ENCODE measurements at places on chromosomes 1 and 21. TPM values are rescaled to one million over a fixed set of nuclear protein-coding genes. Genes with fewer than 3 reads are reported as not detected.
A peak's percentile ranks its signal among the peaks of the same experiment; 100 is the strongest.

GRCh38 chr1:41558761-41559171 lies 74.3 kb upstream of the EDN2 start:
- DNase-seq = peak; percentile 84

GRCh38 chr1:114368560-114369255 lies 142.3 kb downstream of the TRIM33 start:
- DNase-seq = no peak

The GJC2 gene
- total RNA-seq = 1.6 TPM

DNA sequence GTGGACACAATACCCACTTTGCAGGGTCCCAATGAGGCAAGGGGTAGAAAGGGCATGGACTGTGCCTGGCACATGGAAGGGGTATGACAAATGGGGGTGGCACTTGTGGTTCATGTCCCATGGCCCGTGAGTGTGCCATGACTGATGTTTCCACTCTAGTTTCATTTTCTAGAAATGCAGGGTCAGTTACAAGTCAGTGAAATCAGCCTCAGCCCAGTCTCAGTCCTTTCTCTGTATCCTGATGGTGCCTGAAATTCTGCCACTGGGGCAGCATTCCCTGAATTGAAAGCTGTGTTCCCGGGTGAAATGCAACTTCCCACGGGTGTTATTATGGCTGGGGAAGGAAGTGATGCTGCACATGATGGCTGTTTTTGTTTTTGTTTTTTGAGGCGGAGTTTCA lies 110.8 kb upstream of the ZBTB40 start:
- no peak for DNase-seq

DNA sequence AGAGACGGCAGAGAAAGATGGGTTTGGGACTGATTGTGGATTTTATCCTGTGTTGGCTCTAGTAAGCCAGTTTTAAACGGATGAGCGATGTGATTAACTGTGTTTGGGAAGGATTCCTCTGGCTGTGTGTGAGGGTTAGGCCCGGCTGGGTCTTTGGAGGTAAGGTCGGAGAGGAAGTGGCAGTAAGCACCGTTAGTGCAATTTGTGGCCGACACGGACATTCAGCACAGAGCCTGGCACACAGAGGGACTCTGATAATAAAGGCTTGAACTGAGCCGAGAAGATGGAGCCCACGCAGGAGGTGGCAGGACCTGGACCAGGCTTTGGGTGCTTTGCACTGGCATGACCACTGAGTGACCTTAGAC lies 1.3 kb downstream of the MTFR1L start:
- no peak for DNase-seq

GRCh38 chr21:44365251-44365966 lies 12.0 kb downstream of the TRPM2 start:
- DNase-seq = peak; percentile 41

The SIM2 gene
- total RNA-seq = not detected

GRCh38 chr1:109816175-109816811 lies 52.6 kb upstream of the EPS8L3 start:
- DNase-seq = no peak

The CELA3B gene
- total RNA-seq = not detected

DNA sequence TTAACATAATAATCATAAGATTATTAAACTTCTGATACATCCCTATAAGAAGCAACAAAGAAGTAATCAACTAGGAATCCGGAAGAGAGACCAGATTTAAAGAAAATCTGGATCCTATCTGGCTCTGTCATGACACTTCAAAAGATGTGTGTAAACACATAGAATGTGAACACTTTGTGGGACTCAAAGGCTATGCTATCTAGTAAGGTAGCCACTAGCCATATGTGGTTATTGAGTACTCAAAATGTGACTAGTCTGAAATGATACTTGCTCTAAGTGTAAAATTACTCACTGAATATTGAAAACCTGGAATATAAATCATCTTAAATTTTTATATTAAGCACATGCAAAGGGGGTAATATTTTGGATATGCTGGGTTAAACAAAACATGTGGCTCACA lies 8.7 kb downstream of the FUBP1 start:
- no peak for DNase-seq

The POMGNT1 gene
- 129 TPM for total RNA-seq

- no peak for DNase-seq
Measured at GRCh38 chr1:77360256-77360655, 78.4 kb downstream of the AK5 start.

- DNase-seq = no peak
Measured at GRCh38 chr21:43187715-43188114, 18.9 kb downstream of the CRYAA start.

GRCh38 chr1:87219141-87219540 lies 109.5 kb upstream of the LMO4 start:
- no peak for DNase-seq

The FCGR3B gene
- total RNA-seq = 4.8 TPM

DNA sequence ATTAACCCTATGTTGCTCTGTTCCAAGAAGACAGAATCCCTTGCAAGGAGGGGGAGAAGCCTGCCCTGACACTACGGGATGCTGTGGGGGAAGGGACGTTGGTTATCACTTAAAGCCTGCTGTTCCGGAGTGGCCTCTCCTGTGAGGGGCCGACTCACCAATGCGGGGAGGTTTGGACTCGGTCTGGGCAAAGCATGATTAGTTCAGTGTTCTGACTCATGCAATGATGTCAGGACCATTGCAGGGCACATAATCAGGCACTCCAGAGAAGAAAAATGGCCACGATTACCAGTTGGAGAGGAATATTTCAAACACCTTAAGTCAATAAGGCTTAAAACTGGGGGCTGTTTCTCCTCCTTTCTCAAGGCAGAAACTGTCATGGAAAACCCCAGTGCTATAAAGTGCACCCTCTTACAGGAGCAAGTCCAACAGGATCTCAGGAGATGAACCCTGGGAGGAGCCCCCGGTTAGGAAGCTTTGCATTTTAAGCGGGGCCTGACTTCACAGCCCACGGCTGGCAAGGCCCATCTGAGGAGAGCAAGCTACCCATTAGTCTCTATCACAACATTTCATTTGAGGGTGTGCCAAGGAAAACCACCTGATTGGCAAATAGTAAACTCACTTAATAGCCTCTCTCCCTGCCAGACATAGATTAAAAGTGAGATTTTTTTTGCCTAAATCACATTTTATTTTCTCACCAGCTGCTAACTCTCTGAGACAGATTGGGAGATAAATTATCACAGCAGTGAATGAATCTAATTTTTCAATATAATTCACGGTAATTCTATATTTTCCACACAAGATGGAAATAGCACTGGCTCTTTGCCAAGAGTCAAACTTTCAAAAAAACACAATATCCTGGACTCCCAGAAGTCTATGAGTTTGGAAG lies 202.5 kb downstream of the C1orf94 start:
- DNase-seq = no peak

- no peak for DNase-seq
Measured at GRCh38 chr21:25391777-25392176, 215.5 kb downstream of the MRPL39 start.

Data from Right ventricle myocardium inferior (tissue), 1 donor.